ENCODE measurements at places on chromosomes 6 and 20.

DNA sequence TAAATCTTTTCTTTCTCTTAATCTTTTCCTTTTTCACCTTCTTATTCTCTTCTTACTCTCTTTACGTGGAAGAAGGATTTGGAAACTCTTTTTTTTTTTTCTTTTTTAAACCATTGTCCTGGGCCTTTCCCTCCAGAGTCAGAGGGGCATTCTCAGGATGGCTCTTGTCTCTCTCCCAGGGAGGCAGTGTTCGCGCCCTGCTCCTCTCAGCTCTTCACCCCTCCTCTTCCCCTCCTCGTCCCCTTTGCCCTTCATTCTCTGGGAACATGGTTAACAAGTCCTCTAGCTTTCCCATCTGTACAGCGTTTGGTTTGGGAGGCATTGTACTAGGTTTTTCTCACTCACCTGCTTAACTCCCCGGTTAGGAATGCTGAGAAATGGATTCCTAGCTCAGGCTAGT, 52.0 kb upstream of the TFB1M start:
- DNase-seq: no peak

GRCh38 chr6:78465059-78465634, 402.2 kb upstream of the IRAK1BP1 start:
- no peak for DNase-seq

DNA sequence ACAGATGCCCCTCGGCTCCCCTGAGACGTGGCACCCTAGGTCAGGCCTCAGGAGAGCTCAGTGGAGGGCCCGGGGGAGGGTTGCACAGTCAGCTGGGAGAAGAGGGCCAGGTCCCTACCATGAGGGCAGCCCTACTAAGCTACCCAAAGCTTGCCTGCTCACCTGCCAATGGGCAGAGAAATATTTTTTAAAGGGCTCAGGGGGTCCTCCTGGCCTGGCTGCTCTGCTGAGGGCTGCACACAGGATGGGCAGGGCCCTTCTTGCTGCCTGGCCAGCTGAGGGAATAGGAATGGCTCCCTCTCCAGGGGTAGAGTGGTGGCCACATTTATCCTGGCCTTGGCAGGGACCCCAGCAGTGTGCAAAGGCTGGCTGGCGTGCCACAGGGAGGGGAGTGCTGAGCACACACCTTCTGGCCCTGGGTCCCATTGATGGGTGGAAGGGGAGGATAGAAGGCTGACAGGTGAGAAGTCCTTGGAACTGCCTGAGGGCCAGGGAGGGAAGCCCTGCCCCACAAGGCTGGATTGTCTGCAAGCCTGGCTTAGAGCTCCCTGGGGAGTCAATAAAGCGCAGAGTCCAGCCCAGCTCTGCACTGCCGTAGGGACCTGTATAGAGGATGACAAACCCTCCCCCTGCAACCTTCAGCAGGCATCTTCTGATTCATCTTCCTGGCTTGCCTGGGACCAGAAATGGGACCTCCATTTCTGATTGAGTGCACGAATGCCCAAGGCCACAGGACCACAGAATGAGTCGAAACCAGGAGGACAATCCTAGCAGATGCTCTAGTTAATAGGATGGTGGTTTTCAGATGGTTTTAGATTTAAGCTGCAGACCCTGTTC, 62.1 kb downstream of the NOL4L start:
- DNase-seq: no peak

DNA sequence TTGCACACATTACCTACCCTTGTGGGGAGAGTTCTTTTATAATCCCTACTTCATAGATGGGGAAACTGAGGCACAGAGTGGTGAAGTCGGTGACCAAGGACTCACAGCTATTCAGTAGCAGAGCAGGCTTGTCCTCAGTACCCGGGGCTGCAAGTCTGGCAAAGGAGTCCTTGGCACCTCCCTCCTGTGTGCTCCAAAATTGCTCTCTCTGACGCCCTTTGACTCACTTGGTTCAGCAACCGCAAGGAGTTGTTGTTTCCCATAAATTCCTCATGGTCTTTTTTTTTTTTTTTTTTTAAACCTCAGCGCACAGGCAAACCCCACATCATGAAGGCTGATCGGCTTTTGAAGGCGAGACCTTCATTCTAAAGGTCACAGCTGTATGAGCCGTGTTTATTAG, 143.2 kb downstream of the CEBPB start:
- DNase-seq: no peak

- no peak for DNase-seq
These were observed 29.0 kb downstream of the CDK19 start for GRCh38 chr6:110786271-110786670.

- DNase-seq: no peak
These were observed 41.2 kb downstream of the LRFN2 start for GRCh38 chr6:40545954-40546353.

GRCh38 chr20:6693178-6693807, 74.2 kb upstream of the BMP2 start:
- no peak for DNase-seq

GRCh38 chr6:134826889-134827737, 122.8 kb downstream of the ALDH8A1 start:
- no peak for DNase-seq

DNA sequence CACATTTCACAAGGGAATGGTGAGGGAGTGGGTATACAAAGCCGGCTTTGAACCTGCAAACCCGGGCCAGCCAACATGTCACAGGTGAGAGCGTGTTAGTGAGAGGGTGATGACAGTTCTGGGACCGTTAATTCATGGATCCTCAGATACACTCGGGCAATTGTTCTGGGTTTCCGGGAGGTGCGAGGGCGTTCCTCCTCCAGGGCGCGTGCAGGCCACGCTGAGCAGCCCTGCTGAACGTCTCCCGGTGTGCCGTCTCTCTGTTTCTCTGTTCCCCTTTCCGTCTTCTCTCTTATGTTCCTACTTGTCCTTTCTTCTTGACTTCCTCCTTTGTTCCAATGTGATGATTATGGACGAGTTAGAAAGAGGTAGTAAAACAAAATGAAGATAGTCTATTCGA, 130.0 kb upstream of the GMDS start:
- DNase-seq: no peak

- DNase-seq: no peak
These were observed 1.2 kb downstream of the PDE7B start for GRCh38 chr6:135852746-135853145.

DNA sequence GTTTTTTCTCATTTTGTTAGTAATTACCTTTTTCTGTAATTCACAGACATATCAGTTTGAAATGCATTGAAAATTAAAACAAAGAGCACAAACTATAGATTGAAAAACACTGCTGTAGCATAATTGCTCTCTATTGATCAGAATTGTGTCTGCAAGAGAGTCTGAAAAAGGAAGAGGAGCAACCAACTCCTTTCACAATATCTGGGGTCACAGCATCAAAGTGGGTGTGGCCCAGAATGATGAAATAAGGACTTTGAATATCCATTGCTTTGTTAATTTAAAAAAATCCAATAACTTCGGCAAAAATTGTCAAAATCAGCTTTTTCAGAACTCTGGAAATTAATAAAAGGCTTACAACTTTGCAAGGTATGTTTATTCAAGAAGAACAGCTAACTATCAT, 99.2 kb downstream of the MYLK4 start:
- DNase-seq: no peak

- DNase-seq: no peak
These were observed 1.3 kb downstream of the BLCAP start for GRCh38 chr20:37526238-37526838.

DNA sequence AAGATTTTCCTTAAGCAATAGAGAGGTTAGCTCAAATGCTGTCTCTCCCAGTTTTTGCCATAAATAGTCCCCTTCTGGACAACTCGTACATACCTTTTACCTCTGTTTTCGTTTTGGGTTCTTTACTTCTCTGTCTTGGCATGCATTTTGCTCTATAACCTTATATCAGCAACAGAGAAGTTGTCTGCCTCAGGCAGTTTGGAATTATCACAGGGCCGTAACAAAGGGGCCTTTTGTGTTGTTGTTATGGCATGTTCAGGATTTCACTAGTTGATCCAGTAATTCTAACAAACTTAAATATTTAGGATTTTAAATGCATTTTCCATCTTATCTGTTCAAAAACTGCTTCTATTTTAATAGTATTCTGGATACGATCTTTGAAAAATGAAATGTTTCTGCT, 259.8 kb downstream of the CD109 start:
- DNase-seq: no peak

DNA sequence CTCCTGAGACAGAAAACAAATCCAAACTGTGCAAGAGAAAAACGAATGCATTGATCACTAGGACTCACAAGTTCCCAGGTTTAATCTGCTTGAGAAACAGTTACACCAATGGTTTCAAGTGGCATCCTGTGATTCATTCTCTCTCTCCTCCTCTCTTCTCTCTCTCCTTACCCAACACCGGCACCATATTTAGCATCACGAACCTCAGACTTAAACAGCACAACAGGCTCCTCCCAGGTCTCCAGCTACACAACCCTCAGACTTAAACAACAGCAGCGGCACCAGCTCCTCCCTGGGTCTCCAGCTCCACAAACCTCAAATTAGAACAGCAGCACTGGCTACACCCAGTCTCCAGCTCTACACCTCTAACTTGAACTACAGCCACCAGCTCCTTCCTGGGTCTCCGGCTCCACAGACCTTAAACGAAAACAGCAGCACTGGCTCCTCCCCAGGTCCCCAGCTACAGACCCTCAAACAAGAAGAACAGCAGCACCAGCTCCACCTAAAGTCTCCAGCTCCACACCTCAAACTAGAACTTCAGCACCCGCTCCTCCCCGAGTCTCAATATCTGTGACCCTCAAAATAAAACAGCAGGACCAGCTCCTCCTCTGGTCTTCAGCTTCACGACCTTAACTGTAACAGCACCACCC, 355.9 kb downstream of the PREX1 start:
- no peak for DNase-seq

DNA sequence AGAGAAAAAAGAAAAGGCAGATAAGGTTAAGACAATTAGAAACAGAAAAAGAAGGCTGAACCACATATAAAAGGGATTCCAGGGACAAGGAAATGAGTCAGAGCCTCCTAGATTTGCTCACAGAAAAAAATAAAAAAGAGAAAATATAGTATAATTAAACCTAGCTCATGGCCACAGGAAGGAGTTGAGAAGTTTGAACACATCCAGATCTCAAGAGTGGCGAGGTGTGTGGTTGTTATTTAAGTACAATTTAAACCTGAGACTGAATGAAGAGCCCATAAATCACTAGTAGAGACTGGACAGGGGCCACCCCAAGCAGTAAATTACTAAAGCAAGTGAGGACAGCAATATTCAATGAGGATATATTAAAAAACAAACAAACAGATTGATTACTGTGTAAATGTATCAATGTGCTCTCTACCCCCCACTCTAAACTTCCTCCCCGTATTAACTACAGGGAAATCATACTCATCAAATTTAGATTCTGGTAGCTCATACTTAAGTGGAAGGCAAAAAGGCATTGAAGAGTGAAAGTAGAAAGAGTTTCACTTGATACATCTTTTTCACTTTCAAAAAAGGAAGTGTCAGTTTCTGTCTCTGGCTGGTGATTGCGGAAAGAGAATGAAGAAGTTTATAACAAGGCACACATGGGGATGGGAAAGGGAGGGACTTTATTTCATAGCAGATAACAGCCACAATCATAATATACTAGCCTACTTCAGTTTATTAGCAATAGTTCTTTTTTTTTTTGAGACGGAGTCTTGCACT, 49.3 kb upstream of the SCAF8 start:
- DNase-seq: no peak

DNA sequence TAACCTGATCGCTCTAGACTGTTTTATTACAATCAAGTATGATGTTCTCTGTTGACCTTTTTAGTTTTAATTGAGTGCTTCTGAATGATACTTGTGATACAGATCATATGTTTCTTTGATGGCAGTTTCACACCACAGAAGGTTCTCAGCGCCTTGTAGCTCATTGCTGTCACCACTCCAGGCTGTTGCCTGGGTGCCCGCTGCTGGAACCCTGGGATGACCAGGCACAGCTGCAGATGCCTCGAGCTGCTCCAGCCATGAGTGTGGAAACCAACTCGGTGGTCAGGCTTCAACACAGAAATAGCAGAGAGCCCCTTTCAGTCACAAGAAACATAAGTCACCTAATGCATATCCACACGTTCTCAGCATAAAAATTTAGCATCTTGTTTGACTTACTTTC, 112.7 kb downstream of the RPP40 start:
- no peak for DNase-seq

GRCh38 chr6:152309648-152310047, 327.5 kb downstream of the SYNE1 start:
- DNase-seq: peak; percentile 49

DNA sequence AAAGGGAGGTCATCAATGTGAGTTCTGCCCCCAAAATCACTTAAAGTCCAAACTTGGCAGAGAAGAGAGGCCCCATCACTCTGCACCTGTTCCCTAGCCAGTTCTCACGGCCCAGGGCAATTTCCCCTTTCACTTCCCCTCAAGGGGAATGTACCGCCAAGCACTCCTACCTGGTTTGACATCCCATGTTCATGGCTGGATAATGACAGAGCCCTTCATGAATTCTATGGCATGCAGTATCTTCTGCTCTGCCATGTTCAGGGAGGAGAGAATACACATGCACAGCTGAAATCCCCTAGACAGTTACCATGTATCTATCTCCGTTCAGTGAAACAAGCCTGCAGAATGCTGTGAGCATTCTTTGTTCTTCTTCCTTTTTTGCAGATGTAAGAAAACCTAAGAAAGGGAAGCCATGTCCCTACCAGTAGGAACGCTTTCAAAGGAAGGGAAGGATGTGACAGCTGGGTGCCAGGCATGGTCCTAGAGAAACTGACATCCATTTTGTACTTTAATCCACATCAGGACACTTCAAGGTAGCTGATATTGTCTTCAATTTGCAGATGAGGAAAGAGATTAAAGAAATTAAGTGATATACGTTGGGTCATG, 79.8 kb upstream of the ARID1B start:
- no peak for DNase-seq

DNA sequence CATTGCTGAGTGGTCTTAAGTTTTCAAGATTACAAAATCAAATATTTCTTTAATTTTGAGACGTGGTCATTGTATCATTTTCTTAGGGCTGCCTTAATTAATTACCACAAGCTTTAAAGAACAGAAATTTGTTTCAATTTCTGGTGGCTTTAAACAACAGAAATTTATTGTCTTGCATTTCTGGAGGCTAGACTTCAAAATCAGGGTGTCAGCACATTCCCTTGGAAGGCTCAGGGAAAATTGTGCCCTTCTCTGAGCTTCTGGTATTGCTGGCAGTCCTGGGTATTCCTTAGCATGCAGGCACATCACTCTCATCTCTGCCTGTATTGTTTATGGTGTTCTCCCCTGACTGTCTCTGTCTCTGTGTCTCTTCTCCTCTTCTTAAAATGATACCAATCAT, 76.0 kb upstream of the PCSK2 start:
- DNase-seq: no peak

- DNase-seq: no peak
These were observed 117.7 kb downstream of the IBTK start for GRCh38 chr6:82129797-82130196.

DNA sequence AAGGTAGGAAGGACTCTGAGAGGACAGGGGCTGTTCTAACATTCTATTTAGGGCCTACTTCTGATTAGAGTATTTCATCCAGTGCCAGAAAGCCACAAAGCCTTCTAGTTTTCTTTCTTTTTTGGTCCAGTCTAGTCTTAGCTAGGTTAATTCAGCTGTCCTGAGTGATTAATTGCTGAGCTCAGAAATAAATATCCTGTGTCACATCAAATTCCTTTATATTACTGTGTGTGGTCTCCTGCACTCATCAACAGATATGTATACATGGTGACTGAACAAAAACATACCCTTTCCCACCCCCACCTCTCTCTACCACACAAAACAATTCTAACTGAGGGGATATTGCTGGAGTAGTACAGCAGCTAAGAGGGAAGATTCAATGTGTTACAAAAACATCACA, 601.5 kb upstream of the NRSN1 start:
- DNase-seq: no peak

- no peak for DNase-seq
These were observed 15.2 kb downstream of the NKX2-2 start for GRCh38 chr20:21498635-21499034.

GRCh38 chr6:158475344-158476302, 84.3 kb upstream of the TMEM181 start:
- no peak for DNase-seq
